Activated CD4-positive, alpha-beta T cell treated with anti-CD3 and anti-CD28 coated beads for 48 hours (primary cell): ENCODE measurements at places on chromosomes 6 and 20.

DNA sequence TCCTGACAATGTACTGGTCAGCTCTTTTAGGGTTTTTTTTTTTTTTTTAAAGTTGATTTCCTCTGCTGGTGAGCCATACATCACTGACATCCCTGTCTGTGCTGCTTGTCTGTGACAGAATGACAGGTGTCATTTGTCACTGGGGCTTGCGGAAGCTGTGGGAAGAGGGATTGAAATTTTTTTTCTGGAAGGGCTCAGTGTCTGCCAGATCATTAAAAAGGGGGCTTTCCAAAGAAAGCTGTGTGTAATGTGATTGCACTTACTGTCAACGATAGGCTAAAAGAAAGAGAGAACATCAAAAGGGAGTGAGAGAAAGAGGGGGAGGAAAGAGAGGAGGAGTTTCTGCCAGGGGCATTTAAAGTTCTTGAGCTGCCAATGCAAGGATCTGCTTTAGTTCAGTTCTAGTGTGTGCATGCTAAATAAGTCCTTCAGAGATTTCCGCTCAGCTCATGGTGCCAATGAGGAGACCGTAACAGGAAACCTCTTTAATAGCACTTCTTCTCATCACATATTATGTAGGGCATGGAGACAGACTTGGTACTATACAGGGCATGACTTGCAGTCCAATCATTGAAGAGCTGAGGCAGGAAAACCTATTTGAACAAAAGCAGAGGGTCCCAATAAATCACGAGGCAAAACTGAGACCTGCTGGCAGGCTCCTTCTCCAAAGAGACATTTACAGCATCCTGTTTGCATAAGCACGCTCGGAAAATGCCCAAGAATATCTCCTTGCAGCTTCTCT lies 177.2 kb downstream of the TSHZ2 start:
- DNase-seq = no peak

- no peak for DNase-seq
These were observed 202.6 kb downstream of the CD109 start for GRCh38 chr6:73898599-73898998.

- DNase-seq = no peak
These were observed 2.5 kb upstream of the PPP2R5D start for GRCh38 chr6:42981836-42982235.

GRCh38 chr6:25174678-25175077 lies 104.5 kb upstream of the CARMIL1 start:
- DNase-seq = no peak

- peak; percentile 78 for DNase-seq
These were observed 3.8 kb downstream of the PREX1 start for GRCh38 chr20:48823960-48824498.

- DNase-seq = peak; percentile 55
These were observed 115.1 kb downstream of the JAG1 start for GRCh38 chr20:10558635-10559187.

GRCh38 chr6:44250067-44250717 lies 3.3 kb downstream of the HSP90AB1 start:
- no peak for DNase-seq

- DNase-seq = no peak
These were observed 25.0 kb downstream of the SH3BGRL2 start for GRCh38 chr6:79656134-79656533.

DNA sequence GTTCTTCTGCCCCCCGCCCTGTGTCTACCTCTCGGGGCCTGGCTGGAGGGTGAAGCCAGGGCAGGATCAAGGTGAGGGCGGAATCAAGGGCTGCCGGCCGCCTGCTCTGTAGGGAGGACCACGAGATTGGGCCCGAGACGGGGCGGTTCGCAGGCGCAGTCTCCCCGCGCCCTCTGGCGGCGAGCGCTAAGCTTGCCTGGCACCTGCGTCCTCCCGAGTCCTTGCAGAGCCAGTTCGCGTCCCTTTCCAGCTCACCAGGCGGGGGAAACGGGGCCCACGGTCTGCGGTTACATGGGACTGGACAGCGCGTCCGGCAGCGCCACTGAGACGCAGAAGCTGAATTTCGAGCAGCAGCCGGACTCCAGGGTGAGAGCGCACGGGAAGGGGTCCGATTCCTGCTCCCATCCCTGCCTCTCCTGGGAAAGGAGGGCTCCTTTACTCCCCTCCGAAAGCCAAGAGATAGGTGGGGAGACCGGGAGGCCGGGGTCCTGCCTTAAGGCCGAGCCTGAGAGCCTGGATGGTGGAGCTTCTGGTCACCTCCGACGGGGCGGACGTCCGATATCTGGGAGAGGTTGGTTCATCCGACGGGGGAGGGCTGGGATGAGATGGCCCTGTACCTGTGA lies 3.6 kb upstream of the MATN4 start:
- DNase-seq = peak; percentile 83

GRCh38 chr6:156821707-156822106 lies 44.5 kb downstream of the ARID1B start:
- DNase-seq = no peak

- no peak for DNase-seq
These were observed 20.7 kb upstream of the RREB1 start for GRCh38 chr6:7087066-7087465.

- DNase-seq = no peak
These were observed 27.0 kb downstream of the SOD2 start for GRCh38 chr6:159665868-159666635.

- DNase-seq = no peak
These were observed 552.5 kb downstream of the HAO1 start for GRCh38 chr20:7387638-7388193.

GRCh38 chr20:54162378-54163009 lies 11.3 kb downstream of the CYP24A1 start:
- no peak for DNase-seq

DNA sequence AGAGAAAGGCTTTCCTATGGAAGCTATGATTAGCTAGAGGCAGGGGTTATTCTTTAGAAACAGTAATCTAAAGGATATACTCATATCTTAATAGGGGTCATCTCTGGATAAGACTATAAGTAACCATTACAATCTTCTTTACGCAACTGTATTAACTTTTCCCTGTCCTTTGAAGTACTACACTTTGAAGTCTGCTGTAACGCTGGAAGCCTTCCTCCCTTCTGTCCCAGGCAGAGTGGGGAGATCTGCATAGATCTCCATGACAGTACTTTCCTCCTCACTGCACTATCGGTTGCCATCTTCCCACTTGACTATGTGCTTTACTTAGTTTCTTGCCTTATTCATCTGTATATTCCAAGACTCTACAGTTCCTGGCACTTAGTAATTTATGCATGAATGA lies 20.1 kb downstream of the SLC35B3 start:
- no peak for DNase-seq

DNA sequence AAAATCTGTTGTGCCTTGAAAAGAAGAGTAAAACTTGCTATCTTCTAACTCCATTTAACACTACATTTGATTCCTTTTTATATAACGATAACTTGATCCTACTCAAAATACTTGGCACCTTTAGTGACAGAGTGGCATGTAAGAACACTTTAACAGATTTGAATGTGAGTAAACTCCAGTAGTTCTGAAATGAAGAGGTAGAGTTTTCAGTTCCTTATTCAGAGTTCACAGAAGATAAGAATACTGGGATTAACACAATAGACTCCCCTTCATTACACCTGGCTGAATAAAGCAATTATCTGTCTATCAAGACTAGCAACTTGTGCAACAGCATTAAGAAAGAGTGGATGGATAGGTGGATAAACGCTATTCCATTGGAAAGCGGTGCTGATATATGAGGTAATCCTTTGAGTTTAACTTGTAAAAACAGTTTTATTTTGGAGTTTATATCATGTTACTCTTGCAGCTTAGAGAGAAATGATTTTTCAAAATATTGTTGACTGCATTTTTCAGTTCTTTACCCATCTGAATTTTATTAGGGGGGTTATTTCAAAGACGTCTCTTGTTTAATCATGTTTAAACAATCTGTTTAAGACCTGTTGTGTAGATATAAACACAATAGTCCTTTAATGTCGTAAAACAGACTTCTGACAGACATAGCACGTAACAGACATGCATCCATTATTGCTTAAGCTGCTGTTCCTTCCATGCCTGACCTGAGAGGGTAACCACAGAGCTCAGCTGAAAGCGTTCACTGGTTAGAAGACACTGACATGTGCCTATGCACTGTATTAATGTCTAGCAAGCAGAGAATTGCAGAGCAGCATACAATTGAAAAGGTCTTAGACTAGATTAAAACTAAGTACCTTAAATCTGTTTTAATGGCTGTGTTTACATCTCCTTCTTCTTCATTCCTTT lies 102.4 kb upstream of the SUPT3H start:
- no peak for DNase-seq

- no peak for DNase-seq
These were observed 297.3 kb downstream of the PHACTR1 start for GRCh38 chr6:13013681-13014503.

DNA sequence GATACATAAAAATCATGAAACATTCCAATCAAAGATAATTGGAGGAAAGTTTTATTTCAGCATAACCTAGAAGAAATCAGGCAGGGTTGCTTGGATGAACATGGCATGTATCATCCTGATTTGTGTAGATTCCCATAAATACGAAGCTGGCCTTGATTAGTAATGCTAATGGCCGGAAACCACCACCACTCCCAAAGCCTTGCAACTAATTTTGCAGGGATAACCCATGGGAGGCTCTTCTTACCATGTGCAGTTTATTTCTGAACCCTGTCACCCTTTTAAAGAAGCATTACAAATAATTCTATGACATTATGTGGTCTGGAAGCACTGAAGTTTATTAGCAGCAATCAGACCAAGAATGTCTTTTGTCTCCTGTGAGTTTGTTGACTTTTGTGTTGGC lies 80.8 kb downstream of the AIG1 start:
- no peak for DNase-seq

- DNase-seq = no peak
These were observed 281.6 kb upstream of the SULF2 start for GRCh38 chr20:48066851-48067250.

GRCh38 chr20:3242172-3242692 lies 3.2 kb upstream of the SLC4A11 start:
- DNase-seq = no peak

GRCh38 chr6:89840538-89840937 lies 10.9 kb downstream of the CASP8AP2 start:
- DNase-seq = no peak

DNA sequence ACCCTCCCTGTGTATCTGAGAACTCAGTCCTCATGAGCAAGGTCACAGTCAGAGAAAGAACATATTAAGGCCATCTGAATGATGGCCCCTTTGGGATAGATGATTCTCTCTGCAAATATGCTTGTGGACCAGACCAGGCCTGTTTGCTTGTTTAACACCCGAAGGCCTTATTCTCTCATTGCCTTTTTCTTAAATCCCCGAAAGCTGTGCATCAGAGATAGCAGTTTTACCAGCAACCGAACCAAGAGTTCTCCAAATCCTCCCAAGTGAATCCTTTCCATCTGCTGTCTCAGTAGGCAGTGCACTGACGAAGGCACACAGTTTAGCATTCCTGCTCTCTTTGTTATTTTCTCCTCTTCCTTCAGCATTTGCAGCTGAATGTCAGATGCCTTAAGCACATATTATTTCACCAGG lies 79.8 kb downstream of the TRMT6 start:
- DNase-seq = no peak

DNA sequence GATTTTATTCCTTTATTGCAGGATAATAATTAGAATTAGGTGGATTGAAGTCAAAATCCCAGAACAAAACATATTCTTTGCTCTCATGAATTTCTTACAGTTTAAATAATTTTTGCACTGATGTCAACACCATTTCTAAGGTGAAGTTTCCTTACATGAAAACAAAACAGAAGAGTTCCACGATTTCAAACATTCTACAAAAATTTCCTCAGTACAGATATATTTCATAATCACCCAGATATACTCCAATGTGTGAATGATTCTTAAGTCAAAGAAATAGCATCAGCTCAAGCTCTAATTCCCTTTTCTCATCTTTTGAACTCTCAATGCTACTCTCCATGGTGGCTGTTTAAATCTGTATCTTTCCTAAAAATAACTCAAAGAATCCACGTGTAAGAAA lies 39.5 kb upstream of the THBS2 start:
- DNase-seq = no peak

DNA sequence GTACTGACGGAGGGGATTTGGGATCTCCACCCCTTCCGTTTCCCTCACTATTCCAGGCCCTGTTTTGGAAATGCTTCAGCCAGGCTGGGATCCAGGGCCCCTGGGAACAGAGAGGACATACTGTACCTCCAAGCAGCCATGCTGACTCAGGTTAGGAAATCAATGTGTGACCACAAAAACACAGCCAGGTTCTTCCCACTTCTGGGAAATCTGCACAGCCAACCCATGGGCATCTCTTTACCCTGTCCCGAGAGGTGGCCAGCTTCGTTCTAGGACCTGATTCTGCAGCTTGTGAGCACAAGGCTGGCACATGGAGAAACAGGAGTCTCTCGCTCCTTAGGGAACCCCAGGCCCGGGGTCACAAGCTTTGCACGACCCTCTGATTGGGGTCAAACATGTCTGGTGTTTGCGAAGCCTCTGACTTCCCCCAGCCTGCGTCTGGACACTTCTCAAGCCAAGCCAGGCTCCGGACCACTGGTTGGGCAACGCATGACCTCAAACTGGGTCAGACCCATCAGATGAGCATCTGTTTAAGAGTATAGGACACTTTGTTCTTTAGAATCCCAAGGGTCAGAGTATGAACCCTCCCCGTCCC lies 8.3 kb upstream of the TTPAL start:
- DNase-seq = no peak

- no peak for DNase-seq
These were observed 13.9 kb downstream of the TMEM151B start for GRCh38 chr6:44284121-44284520.

GRCh38 chr6:157440171-157440570 lies 59.2 kb downstream of the ZDHHC14 start:
- DNase-seq = no peak

DNA sequence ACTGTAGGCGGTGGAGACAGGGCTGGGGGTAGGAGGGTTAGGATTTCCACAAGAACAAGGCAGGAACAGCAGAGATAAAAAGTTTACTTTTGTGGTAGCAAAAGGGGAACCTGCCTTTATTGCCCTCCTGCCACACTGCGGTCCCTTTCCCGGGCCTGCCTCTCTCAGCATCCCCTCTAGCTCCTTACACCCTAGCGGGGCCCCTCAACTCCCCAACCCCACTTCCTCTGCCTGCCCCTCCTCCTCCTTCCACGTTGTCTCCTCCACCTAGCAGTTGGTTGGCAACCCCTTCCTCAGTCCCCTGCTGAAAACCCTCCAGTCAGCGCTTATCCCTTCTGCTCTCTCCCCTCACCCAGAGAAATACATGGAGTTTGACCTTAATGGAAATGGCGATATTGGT lies 714 bp downstream of the AIF1 start:
- peak; percentile 51 for DNase-seq
